ENCODE measurements at places on chromosomes 12 and 14.

GRCh38 chr14:90301668-90302090 is 30.1 kb downstream of the NRDE2 start:
- DNase-seq = no peak

- DNase-seq = no peak
Observed at GRCh38 chr14:59067127-59067894, 121.2 kb upstream of the DAAM1 start.

DNA sequence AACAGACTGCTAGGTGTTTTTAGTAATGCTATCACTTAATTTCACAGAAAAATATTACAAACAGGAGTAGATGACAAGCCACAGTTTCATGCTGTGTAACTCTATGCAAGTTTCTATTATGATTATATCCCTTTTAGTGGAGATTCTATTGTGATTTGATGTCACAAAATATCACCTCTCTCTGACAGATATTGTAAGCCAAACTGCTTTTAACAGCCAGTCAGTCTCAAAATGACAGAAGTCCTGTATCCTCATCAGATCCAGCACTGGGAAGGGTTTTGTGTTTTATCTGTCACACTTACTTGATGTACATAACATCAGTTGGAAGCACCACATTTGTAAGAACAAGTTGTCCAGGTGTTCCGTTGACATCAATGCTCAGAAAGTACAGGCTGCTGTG is 164.8 kb downstream of the DERA start:
- no peak for DNase-seq

DNA sequence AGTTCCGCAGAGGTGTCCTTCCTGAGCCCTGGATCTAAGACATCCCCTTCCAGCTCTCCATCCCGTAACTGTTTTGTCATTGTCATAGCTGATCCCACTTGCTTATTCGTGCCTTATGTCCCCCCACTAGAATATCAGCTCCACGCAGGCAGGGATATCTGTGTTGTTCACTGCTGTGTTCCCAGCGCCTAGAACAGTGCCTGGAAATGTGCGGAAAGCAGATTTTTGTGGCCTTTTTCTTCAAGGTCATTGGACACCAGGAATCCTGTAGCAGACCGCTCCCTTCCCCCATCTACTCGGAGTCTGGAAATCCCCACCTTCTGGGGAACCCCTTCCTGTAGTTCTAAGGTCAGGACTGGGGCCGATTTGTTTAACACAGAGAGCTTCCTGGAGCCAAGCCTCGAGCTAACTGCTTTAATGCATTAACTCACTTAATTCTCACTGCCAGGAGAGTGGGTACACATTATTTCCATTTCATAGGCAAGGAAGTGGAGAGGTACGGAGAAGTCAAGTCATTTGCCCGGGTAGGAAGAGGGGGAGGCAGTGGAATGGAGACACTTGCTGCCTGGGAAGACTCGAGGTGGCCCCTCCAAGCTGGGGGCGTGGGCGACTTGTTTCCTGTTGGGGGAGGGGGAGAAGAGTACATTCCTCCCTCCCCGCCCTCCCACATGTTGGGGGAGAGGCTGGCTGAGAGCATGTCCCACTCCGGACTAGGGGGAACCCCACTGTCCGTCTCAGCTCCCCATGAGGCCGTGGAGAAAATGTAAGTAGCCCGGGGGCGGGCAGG is 1.2 kb upstream of the SH2B3 start:
- peak; percentile 46 for DNase-seq
